NCI-H1417 (cell line): ENCODE measurements at places on chromosomes 4 and X.

DNA sequence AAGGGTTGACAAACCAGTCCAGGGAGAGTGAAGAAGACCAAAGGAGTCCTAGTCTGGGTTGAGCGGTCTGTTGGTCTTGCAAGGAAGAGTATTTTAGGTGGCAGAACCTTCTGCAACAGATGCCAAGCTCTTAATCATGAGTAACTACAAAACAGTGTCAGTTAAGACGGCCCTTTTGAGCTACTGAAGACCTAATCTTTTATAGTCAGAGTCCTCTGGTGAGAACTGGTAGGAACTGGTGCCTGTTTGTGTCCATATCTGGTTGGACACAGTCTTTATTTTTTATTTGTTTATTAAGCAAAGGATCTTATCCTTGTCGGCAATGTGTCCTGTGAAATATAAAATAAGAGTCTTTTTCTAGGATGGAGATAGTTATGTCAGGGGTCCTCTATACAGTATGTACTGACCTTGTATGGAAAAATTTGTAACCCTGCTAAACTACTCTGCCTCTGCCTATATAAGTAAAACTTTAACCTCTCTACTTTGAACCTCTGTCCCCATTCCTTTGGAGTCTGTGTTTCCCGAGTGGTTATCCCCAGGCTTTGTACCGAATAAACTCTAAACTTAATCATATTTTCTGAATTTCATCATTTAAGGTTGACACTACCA is 47.1 kb downstream of the FAM13A start:
- DNase-seq: no peak

DNA sequence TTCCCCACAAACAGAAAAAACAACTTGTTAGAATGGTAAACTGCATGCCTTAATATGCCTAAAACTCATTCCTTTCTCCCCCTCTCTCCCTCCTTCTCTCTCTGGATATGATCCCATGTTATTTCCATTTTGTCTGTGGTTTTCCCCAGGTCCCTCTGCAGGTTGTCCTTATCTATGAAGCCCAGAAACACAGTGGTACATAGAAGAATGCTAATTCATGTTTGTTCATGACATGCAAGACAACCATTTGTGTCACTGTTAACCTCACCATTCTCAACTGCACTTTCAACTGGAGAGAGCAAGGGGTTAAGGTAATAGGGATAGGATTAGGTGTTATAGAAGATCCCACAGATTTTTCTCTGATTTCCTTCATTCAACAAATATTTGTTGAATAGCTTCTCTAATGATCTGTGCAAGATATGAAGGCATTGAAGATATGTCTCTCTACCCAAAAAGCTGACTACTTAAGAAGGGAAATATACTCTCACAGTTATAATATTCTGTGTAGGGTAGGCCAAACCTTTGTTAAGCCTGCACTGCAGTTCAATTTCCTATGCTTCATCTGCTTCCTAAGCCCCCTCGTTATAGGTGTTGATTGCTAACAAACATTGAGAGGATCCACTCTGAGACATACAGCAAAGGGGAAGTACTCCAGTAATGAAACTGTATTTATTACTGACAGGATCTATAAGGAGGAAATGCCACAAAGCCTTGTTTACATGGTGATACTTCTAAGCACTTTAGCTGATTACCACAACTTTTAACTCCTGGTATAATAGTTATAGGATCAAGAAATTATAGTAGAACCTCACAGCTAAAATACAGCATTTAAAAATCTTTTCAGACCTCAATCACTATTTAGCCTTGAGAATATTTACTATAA is 96.1 kb downstream of the FRYL start:
- peak; percentile 19 for DNase-seq

DNA sequence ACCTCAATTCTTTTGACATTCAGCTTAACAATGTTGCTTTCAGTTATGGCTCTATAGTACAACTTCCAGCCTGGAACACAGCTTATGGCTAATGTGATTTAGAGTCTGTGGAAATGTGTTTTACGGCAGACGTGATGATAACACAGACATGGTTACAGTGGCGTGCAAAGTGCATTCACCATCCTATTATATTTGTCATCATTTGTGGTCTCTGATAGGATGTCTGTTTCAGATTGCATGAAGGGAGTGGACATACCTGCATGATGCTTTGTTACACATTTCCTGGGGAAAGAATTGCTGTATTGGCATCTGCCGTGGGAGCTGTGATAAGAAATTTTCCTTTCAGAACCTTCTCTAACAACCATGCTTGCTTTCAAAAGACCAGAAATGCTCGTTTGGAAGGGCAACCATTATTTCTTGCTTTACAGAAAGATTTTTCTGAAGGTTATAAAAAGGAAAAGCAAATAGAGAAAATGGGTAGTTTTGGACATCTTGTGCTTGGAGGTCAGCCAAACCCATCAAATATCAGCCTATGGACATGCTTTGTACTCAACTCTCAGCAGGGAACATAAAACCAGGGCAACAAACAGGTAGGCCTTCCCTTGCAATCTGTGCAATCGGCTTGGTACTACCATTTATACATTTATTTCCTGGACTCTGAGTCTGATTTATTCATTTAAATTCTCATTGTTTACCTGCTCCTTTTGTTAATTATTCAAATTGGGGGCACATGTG is 273.9 kb downstream of the TLL1 start:
- DNase-seq: no peak

DNA sequence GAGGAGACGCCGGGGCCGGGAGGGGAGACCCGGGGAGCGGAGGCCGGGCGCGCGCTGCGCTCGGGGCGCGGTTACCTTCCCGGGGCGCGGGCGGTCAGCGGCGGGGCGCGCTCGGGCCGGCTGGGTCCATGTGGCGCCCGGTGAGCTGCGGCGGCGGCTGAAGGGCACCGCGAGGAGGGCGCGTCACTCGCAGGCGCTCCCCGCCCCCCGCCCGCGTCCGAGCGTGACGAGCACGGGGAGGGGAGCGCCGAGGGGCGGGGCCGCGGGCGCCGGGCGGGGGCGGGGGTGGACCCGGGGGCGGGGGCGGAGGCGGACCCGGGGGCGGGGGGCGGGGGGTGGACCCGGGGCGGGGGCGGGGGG is at the start of gene CPLX1:
TSS of gene CPLX1 (minus strand) at position 159 of the 360 bp plus-strand sequence. CDS start 1,607 bp downstream, outside the sequence.
- peak; percentile 72 for DNase-seq

- DNase-seq: no peak
Measured at GRCh38 chr4:55729351-55730279, 90.0 kb upstream of the EXOC1L start.

DNA sequence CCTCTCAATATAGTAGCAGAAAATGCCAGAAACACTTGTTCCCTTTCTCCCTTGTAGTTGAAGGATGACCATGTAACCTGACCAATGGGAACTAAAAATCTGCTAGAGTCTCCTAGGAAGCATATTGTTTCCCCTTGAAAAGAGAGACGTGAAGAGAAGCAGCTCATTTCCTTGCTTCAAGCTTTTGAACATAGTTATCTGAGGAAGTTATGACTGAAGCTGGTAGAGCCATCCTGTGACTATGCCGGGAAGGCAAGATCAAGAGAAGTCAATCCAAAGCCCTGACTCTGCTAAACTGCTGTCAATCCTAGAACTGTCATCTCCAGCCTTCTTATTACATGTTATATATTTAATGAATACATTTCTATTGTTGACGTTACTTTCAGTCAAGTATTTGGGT is 66.6 kb downstream of the EIF4E start:
- DNase-seq: no peak

DNA sequence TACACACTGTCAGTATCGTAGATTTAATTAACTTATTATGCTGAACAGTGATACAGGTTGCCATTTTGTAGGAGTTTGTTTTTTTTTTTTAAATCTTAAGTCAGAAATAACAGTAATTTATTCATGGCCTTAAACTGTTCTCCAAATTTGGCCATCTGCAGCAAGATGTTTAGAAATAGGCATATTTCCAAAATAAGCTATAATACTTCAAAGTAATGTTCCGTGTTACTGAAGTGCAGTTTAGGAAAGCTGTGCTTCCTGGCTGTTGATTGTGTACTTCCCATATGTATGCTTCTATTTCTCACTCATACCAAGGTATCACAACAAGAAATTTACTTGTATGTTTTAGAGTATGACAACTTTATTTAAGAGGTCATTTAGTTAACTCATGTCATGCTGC is 28.9 kb downstream of the CPEB2 start:
- no peak for DNase-seq

DNA sequence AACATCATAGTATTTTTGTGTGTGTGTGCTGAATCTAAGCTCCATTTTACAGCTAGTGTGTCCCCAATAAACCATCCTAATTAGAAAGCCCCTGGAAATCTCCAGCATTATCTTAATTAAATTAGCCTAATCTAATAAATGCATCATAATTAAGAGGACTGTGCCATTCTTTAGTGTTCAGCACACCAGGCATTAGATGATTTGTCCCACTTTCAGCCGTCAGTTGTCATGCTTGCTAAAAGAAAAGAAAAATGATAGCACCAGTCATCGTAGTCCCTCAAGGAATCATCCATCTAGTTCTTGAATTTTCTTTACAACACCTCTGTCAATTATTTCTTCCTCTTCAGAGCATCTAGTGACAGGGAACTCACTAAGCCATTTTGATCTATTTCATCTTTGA is 155.9 kb downstream of the PALLD start:
- DNase-seq: no peak

DNA sequence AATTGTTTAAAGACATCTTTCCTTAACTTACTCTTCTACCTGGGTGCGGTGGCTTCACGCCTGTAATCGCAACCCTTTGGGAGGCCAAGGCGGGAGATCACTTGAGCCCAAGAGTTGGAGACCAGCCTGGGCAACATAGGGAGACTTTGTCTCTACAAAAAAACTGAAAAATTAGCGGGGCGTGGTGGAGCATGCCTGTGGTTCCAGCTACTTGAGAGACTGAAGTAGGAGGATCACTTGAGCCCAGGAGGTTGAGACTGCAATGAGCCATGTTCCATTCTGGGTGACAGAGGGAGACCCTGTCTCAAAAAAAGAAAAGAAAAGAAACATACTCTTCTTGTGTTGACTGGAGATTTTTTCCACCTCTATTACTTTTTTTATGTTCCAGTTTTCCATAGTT is 181.9 kb downstream of the RAPGEF2 start:
- no peak for DNase-seq
